ENCODE measurements at places on chromosomes 4 and X.

- no peak for DNase-seq
These were observed 4.4 kb upstream of the SMIM14 start for GRCh38 chr4:39642885-39643552.

DNA sequence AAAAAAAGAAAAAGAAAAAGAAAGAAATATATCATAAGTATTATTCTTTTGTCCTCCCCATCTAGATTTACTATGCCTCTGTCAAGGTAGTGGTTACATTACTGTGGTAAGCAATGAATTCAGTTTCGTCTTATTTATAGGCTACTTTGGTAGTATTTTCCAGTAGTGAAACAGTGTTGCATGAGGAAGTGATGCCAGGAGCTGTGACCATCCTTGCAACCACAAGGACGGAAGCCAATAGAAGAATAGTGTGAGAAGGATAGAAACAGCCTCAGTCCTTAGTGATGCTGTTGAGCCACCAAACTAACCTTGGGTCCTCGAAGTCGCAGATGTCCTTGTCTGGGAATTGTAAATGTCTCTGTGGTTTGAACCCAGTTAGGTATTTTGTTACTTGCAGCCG is 328.5 kb downstream of the PPP3CA start:
- DNase-seq, result no peak

DNA sequence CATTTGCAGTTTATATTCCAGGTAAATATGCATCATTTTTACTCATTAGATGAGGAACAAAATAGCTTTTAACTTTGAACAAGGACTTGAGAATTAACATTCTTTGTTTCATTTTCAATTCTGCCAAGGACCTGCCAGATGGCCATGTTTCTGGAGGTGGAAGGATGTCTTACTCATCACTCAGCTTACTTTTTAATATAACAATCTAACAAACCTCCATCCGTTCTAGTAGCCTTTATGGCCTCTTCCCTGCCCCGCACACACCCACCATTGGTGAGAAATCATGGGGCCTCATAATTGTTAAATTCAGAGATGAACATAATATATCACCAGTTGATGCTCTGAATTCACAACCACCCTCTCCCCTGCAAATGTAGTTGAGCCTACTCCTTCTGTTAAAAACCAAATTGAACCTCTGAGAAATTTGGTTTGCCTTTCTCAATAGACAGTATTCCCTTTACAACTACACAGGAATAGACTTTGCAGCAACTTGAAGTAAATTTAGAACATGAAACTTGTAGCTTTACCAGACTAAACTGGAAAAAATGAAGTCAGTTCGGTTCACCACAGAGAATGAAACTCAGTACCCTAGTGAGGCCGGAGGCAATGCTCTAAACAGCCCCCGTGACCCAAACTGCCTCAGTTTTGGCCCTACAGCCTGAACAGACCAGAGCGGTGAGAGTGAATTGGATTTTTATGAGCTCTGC is 50.1 kb upstream of the ACSL4 start:
- no peak for DNase-seq

GRCh38 chr4:187309456-187309855 is 585.8 kb upstream of the FAT1 start:
- no peak for DNase-seq

GRCh38 chrX:69195192-69195591 is 29.9 kb upstream of the PJA1 start:
- no peak for DNase-seq

- DNase-seq, result no peak
These were observed 32.4 kb downstream of the OCRL start for GRCh38 chrX:129572422-129572821.

DNA sequence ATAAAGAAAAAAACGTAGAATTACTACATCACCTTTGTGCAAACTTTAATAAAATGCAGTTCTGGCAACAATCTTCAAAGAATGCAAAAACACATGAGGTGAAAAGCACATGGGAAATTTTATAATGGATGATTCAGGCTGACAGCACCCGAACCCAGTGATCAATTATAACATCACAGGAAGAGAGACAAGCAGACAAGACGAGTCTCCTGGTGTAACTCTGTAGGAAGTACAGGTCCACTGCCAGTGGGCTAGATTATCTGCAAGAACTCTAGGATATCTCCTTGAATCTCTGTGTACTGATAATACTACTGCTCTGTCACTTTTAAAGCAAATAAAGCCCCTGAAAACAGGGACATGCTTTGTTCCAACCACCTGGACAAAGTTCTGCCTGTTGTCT is 58.9 kb upstream of the NXF3 start:
- no peak for DNase-seq

- DNase-seq, result no peak
These were observed 78.5 kb upstream of the SPANXC start for GRCh38 chrX:141320801-141321200.

DNA sequence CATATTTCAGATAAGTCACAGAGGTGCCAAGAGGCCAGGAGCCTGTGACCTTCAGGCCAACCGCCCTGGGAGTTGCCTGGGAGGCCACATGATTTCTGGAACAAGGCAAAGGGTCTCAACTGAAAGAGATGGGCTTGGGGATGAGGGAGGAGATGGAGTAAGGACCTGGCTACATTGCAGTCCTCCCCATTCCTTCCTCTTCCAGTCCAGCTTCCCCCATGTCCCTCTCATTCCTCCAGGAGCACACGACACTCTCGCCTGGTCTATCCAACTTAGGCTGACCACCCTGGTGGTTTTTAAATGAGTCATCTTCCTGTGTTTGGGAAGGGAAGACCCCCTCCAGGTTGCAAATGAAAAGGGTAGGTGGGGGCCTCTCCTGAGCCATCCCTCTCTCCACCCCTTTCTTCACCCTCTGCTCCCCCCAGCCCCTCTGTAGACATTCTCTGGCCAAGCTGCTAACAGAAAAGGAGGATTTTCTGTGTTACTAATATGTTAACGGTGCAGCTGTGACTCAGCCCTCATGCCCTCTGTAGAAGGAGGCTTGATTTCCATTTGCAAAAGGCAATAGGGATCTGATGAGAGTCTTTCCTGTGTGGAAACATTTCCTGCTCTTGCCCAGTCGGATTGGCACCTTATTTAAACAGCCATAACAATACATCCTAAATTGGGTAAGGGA is 79.2 kb downstream of the RTL5 start:
- DNase-seq, result no peak

- no peak for DNase-seq
These were observed 916.0 kb downstream of the TECRL start for GRCh38 chr4:63493265-63493664.

DNA sequence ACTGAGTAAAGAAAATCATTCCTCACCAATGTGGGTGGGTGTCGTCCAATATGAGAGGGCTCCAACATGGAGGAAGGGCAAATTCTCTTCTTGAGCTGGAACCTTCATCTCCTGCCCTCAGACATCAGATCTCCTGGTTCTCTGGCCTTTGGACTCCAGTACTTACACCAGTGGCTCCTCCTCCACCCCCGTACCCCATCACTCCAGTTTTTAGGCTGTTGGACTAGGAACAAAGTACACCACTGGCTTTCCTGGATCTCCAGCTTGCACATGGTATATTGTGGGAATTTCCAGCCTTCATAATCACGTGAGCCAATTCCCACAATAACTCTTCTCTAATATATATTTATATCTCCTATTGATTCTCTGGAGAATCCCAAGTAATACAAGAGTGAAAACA is 196.9 kb downstream of the PDHA2 start:
- no peak for DNase-seq

- DNase-seq, result no peak
These were observed 23.5 kb downstream of the CHM start for GRCh38 chrX:86023811-86024210.

DNA sequence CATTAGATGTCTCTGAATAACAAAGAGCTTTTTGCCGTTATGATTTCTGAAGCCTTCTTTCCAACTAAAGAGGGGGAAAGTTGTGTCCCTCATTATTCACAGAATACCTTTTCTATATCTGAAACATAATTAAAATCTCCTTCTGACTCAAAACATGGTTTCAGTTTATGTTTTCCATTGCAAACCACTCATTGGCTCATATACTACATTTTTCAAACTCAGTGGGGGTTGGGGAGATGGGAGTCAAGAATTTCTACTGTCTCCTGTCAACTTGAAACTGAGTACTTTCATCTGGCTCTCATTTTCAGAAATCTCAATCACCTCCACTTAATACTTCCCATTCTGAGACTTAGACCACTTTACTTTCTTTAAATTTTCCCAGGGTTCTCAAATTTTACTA is 1839.5 kb upstream of the PCDH10 start:
- DNase-seq, result no peak

DNA sequence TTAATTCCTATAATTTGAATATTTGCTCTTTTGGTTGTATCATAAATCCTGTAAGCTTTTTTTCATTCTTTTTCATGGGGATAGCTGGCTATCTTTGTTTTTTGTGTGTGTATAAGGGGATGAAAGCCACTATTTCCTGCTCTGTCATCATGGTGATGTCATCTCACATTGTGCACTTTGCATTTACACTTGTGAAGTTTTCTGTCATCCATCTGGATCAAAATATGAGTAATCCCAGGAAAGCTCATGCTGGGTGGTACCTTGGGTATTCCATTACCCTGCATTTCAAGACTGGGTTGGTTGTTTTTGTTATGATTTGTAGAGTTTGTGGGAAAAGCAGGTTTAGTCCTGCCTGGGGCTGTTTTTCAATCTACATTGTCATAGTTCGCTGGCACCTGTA is 367.3 kb downstream of the CHIC1 start:
- no peak for DNase-seq

GRCh38 chr4:173365359-173365996 is 5.3 kb upstream of the SAP30 start:
- no peak for DNase-seq

- no peak for DNase-seq
These were observed 76.5 kb upstream of the LSM6 start for GRCh38 chr4:146098978-146099377.

DNA sequence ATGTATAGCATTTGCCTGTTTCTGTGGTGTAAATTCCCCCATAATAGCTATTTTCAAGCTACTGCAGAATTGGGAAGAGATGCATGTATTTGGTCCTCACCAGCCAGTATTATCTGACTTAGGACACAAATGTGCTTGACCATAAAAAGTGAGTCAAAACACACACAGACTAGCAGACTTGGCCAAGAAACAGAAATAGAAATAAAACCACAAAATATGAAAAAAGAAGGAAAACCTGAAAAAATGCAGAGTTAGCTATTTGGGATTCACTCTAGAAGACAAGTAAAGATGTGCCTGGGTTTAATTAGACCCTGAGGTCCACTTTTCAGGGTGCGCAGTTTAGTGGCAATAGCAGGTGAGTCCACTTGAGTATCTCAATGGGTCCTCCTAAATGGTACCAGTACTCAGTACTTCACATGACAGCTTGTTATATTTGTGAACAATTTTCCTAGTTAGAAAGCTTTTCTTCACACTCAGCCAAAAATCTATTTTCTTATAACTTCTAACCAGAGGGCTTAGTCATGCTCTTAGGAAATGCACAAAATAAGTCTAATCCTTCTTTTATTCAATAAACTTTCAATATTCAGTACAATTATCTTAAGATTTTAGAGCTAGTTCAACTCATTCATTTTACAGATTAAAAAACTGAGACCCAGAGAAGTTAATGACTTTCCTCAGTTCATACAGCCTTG is 108.7 kb upstream of the JADE1 start:
- no peak for DNase-seq

DNA sequence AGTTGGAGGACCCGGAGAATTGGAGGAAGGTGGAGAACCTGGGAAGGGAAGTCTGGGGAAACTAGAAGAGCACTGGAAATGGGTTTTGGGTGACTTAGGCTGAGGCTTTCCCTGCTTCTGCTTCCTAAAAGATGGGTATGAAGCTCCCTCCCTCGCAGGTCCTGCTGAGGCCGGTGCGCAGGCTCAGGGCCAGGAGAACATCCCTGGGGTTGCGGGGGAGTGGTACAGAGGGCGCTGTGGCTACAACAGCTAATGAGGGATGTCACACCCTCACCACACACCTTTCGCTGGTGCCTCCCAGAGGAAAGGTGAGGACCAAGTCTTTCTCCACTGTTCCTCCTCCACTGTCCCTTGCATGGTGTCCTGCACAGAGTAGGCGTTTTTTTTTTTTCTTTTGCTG is 15.8 kb downstream of the APLN start:
- no peak for DNase-seq

- DNase-seq, result no peak
These were observed 105.9 kb upstream of the ZFP42 start for GRCh38 chr4:187889651-187890050.

DNA sequence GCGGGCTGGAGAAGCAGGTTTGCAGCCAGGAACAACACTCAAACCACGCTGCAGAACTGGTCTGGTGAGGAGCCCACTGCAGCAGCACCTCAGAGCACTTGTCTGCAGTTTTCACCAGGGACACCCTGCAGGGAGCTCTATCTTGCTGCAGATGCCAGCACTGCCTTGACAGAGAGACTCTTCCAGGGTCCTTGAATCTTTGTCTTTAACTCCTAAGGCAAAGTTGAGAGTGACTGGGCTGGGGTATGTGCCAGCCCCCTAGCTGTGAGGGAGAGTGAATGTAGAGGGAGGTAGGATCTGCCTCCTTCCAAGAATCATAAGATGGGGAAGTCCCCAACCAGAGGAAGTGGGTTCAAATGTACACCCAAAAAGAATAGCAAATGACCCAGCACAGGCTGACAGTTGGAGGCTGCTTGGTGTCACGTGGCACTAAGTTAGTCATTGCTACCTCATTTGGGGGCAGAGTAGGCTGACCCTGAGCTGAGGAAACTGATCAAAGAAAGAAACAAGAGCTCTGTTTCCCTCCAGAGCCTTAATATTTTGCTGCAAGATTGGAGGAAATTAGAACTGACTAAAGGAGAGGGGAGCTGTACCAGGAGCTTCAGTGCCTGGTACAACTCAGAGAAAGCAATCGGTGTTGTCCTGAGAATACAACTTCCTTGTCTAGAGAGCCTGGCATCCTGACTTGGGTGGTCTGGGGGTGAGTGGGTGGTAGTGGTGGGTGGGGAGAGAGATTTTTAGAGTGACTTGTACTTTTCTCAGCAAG is 28.2 kb upstream of the HUWE1 start:
- no peak for DNase-seq

GRCh38 chr4:37561803-37562207 is 124.4 kb downstream of the RELL1 start:
- no peak for DNase-seq

- no peak for DNase-seq
These were observed 3.5 kb downstream of the EPGN start for GRCh38 chr4:74311696-74312313.

- no peak for DNase-seq
These were observed 175.8 kb downstream of the COMMD8 start for GRCh38 chr4:47287735-47288134.

DNA sequence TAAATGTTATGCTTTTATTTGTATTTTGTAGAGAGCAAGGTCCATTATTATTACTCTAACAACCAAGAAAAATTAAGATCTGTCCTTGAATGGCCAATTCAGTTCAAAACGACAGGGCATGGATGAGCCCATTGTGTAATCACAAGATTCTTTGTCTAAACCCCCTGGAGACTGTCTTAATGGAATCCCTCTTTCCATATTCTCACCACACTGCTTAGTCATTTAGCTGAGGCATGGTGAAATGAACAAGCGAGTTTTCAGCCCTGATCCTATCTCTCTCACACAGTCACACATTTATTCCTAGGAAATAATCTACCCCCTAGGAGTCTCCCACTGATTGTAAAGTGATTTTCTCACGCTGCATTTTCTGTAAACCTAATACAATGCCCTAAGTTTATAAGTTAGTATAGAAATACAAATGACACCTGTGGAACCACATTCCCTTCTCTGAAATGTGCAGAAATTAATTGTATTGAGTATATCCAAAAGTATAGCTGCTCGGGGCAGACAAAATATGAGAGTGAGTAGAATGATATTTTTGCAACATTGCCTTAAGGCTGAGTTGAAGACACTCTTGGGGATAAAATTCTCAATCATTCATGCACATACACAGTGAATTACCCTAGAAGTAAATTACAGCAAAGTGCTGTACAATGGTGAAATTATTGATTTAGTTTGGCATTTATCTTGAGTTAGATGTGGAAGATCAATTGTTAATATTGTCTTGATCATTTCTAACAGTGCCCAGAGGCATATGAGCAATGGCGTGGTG is 119.7 kb upstream of the PCDH7 start:
- DNase-seq, result no peak

Data from H1 (cell line).